Amygdala (tissue), 56 donors: ENCODE measurements at places on chromosomes 7 and 10.

- no peak for DNase-seq
Measured at GRCh38 chr7:30733691-30734090, 18.2 kb upstream of the INMT start.

DNA sequence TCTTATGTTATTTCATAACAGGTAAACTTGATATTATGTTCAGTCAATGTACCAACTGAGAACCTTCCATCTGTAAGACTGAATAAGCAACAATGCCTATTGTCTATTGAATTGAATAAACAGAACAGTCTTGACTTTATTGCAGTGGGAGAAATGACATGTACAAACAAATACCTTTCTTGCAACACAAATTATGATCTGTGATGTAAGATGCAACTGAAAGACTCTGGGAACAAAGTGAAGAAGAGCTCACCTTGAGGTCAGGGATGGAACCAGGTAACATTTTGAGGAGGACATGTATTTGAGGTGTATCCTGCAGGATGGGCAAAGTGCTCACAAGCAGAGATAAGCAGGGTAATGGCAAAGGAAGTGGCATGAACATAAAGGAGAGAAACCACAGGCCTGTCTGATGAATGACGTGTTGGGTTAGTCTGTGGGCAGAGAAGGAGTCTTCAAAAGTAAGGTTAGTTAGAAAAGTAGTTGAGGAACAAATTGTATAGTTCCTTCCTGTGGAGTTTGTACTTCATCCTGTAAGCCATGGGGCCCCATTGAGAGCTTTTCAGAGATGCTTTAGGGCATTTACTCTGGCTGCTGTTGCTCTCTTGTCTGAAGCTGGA, 9.5 kb downstream of the PNLIPRP3 start:
- no peak for DNase-seq

- DNase-seq = no peak
Measured at GRCh38 chr7:159179241-159179640, 34.6 kb upstream of the VIPR2 start.

DNA sequence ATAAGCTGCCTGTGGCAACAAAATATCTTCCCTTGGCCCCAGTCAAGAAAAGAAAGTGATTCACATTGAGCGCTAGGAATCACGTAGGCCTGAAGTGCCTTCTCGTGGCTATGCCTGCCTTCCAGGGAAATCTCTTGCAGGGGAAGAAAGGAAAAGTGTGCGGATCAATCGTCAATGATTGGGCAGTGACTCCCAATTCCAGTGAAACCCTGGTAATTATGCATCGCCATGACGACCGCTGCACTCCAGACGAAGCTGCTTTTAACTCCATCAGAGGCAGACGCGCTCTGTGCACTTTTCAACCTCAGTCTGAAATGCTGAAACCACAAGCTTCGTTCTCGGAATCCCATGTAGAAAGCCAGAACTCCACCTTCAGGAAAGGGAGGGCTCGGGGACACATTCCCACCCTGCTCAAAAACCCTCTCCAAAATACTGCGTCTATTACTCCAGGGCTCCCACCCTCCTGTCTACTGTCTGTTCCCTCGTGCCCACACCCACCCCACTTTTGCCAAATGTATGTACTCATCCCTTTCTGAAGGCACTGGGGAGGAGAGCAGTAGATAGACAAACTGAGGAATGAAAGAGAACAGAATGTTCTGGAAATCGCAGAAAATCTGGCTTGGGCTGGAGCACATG, 24.2 kb upstream of the PRKAG2 start:
- no peak for DNase-seq

DNA sequence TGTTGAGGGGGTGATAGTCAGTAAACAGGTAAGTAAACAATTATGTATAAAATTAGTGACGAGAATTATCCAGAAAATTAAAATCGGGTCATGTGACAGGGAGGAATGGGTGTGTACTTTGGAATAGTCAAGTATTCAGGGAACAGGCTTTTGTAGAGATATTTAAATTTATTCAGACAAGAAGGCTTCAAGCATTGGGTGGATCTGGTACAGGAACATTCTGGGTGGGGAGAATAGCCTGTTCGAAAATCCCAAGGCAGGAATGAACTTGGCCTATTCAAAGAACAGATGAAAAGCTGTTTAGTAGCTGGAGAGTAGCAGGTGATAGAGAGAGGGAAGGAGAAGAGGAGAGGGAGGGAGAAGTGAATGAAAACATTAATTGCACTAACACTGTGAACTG, 448.9 kb upstream of the FZD8 start:
- DNase-seq = no peak

- no peak for DNase-seq
Measured at GRCh38 chr10:76558996-76559891, 1078.4 kb downstream of the KCNMA1 start.

DNA sequence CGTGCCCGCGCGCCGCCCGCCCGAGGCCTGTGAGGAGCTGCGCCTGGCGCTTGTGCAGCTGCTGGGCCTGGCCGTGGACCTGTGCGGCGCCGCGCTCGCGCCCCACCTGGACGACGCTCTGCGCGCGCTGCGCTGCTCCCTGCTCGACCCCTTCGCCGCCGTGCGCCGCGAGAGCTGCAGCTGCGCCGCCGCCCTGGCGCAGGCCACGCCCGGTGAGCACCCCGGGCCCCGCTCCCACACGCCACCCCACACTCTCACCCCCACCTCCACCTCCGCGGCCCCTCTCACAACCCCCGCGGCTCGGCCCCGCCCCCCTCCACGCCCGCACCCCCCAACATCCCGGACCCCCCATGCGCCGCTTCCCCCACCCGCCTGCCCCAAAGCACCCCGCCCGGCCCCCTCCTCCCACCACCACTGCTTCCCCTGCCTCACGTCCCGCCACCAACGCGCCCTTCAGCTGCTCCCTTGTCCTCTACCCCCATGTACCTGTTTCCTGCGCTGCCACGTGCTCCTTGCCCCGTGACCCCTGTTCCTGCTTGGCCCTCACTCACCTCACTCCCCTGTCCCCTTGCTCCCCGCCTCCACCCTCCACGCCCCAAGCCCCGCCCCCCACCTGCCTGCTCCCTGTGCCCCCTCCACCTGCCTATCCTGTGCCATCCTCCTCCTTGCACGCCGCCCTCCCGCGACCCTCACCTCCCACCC, at the start of gene PRKAR1B:
TSS of gene PRKAR1B (minus strand) at position 178 of the 702 bp plus-strand sequence. CDS start 15,776 bp downstream, outside the sequence.
- DNase-seq = no peak

GRCh38 chr7:132592231-132592920, 16.1 kb upstream of the PLXNA4 start:
- no peak for DNase-seq

DNA sequence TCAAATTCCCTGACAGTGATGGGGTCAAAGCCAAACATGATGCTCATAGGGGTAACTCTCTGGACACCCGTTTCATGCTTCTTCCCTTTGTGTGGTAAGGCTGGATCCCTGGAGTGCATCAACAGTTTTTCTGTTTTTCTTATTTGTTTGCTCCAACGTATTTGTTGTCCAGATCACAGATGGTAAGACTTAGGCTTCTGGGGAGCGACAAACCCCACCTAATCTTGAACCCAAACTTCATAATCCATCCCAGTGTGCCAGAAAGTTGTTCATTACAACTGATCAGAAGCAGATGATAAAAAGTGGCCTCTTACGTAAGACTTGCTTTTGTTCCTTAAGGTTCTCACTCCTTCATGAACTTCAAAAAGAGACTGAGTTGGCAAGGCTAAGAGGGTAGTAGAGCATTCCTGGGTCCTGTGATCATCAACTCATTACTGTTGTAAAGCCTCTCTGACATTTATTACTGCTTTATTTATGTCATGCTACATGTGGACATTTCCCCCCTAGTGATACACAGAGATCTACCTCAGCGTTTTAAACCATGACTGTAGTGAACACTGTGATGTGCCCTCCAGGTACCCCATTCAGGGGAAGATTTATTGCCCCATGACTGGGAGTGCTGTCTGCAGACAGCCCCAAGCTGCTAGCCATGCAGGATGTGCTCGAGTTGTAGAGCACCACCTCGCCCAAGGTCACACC, 125.6 kb downstream of the CCDC71L start:
- DNase-seq = no peak

DNA sequence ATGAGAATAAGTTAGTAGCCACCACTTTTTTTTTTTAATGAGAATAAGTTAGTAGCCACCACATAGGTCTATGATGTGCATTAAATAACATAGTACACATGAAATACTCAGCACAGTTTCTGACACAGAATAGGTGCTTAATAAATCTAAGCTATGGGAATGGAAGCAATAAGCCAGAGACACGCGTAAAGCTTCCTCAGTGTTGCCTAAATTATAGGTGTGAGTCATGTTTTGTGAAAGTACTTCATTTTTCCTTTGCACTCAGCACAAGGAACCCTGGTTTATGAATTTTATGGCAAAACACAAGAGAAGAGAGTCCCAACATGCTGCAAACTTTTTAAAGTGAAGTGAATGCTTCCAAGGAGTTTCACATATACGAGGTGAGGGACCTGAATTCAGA, 267.4 kb downstream of the RNLS start:
- no peak for DNase-seq

DNA sequence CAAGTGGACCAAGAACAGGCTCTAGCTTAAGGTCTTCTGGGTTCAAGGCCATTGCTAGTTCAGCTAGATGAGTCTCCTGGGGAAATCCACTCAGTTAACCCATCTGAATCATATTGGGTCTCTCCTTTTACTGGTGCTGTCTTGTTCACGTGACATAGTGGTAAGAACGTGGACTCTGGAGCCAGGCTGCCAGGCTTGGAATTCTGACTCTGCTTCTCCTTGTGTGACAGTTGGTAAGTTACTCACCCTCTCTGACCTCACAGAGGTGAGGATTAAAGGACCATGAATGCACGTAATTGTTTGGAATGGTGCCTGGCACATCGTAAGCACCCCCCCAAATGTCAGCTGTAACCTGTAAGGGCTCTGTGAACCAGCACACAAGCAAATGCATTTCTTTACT, 9.7 kb upstream of the CALU start:
- DNase-seq = no peak

GRCh38 chr10:102342958-102343357, 52.5 kb upstream of the NFKB2 start:
- DNase-seq = no peak

- DNase-seq = no peak
Measured at GRCh38 chr10:112775892-112776674, 174.0 kb upstream of the TCF7L2 start.

DNA sequence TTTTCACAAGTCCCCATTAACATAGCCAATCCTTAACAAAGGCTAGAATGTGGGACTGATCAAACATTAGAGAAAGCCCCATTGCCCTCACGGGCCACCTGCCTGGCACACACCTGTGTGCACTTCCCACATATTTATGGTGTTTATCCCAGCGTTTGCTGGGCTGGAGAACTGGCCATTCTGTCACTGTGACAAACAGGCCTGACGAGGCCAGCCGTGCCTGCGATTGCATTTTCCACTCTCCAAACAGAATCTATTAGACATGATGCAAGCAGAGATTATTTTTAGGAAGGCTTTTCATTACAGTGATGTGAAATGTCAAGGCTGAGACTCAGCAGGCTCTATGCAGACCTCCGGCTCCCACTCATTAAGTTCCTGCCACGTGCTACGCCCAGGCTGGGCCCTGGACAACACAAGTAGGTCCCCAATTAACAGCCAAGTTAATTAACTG, 20.4 kb downstream of the PTPRN2 start:
- DNase-seq = no peak

DNA sequence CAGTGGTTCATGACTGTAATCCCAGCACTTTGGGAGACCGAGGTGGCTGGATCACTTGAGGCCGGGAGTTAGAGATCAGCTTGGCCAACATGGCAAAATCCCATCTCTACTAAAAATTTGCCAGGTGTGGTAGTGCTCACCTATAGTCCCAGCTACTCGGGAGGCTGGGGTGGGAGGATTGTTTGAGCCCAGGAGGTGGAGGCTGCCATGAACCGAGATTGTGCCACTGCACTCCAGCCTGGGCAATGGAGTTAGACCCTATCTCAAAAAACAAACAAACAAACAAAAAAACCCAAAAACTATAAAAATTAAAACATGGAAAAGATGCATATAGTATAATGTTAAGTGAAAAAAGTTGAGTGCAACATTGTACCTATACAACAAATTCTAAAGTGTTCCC, 81.4 kb downstream of the AKR1D1 start:
- DNase-seq = no peak

GRCh38 chr10:43222210-43222720, 44.6 kb downstream of the RASGEF1A start:
- DNase-seq = no peak

GRCh38 chr7:2799253-2799652, 44.9 kb downstream of the GNA12 start:
- DNase-seq = no peak

- no peak for DNase-seq
Measured at GRCh38 chr10:115879372-115880089, 393.5 kb downstream of the GFRA1 start.

DNA sequence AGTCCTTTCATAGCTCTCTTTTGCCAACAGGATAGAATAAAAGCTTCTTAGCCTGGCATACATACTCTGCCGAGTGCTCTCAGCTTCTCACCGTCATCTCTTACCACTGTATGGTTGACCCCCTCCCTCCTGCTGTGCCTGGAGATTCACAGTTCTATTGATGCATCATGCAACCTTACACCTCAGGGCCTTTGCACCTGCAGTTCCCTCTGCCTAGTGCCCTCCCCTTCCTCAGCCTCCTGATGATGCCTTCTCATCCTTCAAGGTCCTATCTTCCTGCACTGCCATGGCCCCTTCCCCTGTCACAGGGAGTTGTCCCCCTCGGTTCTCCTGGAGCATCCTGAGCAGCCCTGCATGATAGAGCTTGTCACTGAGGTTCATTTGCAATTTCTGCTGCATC, 81.5 kb downstream of the CDH23 start:
- no peak for DNase-seq

- no peak for DNase-seq
Measured at GRCh38 chr7:650339-651031, 76.0 kb upstream of the DNAAF5 start.

- DNase-seq = no peak
Measured at GRCh38 chr10:104318810-104319741, 19.2 kb downstream of the ITPRIP start.

- DNase-seq = no peak
Measured at GRCh38 chr10:6092731-6093130, 3.9 kb downstream of the RBM17 start.

DNA sequence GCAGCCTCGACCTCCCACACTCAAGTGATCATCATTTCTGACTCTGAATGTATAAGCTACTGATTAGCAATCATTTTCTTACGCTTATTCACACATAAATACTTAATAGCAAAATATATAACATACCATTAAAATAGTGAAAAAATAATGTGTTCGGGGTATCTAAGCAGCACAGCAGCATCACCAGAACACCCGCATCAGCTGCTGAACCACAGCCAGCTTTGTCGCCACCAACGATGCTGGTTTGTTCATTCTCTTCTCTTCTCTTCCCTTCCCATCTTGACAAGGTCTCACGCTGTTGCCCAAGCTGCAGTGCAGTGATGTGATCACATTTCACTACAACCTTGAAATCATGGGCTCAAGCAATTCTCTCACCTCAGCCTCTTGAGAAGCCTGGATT, 425.1 kb upstream of the LRGUK start:
- DNase-seq = no peak

DNA sequence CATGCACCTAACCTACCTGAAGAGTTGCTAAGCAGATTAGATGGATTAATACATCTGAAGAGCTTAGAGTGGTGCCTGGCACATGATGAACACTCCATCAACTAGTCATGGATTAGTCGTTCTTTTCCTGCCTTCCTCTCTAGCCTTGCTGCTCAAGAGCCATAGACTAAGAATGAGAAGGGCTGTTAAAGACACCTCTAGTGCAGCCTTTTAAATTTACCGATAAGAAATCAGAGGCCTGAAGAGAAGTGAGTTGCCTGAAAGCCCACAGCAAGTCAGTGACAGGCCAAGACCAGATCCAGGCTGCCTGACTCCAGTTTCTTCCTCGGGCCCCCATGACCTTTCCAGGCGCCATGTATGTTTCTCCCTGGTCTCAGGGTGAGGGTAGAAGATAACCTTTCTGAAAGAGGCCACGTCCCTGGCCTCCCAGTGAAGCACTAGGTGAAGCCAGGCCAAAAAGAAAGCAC, 6.5 kb downstream of the TSPAN15 start:
- DNase-seq = no peak
